ENCODE measurements at places on chromosomes 4 and X.

GRCh38 chrX:139784807-139785206, 76.8 kb upstream of the MCF2 start:
- no peak for DNase-seq

DNA sequence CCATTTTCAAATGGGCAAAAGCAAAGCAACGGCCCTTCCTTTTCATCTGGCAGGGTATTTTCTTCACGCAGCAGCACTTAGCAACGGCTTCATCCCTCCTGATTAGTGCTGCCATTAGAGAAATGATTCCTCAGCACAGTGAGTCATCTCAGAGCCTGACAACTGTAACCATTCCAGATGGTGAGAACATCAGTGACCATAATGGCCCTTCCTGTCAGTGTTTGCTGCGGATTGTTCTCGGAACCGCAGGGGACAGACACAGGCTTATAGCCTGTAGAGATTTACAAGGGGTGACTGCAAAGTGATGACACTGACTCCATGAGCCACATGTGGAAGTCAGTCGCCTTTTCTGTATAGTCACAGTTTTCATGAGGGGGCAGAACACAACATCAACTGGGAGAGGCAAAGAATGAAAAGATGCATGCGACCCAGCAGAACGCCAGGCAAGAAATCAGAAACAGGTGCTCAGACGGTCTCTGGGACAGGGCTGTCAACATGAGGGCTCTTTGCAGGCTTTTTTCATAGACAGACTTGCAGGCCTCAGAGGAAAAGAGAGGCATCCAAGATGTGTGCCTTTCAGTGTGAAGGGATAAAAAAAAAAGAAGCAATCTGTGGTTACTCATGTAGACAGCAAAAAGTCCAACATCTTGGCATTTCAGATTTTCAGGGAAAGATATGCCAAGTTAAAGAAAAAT, 69.9 kb upstream of the FBXW7 start:
- DNase-seq, result no peak

DNA sequence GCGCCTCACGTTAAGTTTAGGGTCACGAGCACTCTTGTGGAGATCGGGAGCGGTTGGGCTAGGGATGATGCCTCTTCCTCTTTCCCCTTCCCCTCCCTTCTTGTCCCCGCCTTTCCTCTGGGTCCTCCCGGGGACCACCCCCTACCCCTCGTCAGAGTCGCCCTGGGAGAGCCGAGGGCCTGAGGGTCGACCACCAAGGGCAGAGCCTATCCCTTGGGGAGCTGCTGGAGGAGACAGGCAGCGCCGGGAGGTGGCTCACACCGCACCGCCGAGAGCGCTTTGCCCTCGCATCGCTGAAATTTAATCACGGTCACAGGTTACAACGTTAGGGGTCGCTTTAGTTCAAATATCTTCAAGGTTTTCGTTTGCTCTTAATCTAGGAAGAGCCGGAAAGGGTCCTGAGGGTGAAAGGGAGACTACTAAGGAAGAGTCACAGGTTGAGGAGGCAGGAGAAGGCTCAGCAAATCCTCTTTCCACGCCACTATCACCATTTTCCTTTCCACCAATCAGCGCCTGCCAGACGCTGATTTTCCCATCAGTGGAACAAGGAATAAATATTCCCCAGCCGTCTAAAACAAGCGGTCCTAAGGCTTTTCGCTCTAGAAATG, 528 bp upstream of the SNCA start:
- DNase-seq, result no peak

- DNase-seq, result no peak
These were observed 90.0 kb downstream of the ELOVL6 start for GRCh38 chr4:110108422-110108821.

- DNase-seq, result no peak
These were observed 161.6 kb upstream of the SPRY1 start for GRCh38 chr4:123234955-123235354.

DNA sequence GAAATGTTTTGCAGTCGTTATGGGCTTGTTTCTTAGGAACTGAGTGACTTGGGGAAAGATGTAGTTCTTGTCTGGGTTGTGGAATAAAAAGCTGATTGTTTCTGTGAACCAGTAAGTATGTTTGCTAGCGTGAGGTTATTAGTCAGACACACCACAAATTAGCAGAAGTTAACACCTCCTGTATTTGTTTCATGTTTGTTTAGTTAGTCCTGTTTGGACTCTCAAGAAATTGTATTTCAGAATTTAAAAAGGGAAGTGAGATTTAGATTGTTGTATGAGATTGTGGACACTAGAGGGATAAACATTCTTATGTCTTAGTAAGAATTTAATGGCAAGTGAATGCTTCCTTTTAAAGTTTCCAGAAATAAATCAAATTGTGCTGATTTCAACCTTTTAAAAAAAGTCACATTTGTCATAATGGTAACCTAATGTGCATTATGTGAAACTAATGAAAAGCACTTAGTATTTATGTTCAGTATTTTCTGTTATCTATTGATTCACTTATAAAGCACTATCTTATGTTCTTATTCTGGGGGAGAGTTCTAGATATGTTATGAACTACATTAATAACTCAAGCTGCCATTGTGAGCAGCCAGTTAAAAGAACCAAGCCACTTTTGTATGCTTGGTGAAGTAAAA, 25.6 kb downstream of the ATP10D start:
- no peak for DNase-seq

DNA sequence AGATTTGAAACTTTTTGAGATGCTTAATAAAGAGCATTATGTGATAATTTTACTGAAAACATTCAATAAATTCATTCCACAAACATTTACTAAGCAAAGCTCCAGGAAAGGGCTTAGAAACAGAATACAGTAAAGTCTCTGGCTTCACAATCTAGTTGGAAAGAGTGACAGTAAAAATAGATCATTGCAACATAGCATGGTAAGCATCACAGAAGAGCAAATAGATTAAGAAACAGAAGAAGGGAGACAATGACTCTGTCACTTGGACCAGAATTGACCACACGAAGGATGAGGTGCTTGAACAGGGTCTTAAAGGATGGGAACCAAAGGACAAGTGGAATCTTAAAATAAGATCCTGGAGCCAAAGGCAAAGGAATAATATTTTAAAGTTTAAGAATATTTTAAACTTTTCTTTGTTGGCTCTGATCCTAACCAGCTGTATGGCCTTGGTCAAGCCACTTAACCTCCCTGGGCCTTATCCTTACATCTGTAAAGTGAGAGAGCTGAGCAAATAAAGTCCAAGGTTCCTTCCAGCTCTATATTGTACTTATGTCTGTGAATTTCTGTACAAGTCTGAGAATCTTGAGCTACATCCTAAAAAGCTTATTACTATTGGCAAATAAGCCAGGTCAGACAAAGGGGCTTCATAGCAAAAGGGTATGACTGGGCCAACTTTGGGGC, 33.9 kb downstream of the SEC24D start:
- DNase-seq, result no peak

DNA sequence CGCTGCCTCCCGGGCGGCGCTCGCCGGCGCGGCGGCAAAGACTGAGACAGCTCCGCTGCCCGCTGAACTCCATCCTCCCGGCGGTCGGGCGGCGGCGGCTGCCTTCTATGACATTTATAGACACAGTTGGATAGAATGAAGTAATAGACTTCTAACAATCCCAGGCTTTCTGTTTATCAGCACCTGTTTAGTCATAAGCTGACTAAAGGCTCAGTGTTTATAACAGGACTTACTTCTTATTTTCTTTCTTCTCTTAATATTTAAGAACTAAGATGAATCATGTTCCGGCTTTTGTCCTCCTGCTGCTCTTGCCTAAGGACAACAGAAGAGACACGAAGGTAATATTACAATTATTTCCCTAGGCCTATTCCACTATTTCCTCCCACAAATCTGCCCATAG, 3.9 kb downstream of the ARL13A start:
- DNase-seq, result no peak

- DNase-seq, result no peak
These were observed 239.1 kb downstream of the ASMT start for GRCh38 chrX:1853916-1854315.

- no peak for DNase-seq
These were observed 89.5 kb downstream of the TASL start for GRCh38 chrX:30488092-30488491.

DNA sequence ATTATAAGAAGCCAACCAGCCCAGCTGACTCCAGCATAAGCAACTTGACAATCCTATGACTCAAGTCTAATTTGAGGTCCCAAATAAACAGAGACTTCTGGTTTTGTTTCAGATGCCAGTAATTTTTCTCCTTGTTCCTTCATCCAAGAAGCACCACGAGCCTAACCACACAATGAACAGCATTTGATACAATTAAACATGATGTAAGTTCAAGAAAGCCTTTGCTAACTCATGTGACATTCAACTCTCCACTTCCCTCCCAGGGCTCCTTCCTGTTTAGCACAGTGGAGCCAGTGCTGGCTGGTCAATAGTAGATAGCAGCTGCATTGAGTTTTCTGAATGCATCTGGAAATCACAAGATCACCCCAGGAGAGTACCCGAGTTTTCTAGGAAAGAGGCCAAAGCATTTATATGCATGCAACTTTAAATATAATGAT, 206.3 kb downstream of the ARHGAP24 start:
- DNase-seq, result no peak

GRCh38 chr4:12116009-12116552, 687.4 kb upstream of the HS3ST1 start:
- no peak for DNase-seq

DNA sequence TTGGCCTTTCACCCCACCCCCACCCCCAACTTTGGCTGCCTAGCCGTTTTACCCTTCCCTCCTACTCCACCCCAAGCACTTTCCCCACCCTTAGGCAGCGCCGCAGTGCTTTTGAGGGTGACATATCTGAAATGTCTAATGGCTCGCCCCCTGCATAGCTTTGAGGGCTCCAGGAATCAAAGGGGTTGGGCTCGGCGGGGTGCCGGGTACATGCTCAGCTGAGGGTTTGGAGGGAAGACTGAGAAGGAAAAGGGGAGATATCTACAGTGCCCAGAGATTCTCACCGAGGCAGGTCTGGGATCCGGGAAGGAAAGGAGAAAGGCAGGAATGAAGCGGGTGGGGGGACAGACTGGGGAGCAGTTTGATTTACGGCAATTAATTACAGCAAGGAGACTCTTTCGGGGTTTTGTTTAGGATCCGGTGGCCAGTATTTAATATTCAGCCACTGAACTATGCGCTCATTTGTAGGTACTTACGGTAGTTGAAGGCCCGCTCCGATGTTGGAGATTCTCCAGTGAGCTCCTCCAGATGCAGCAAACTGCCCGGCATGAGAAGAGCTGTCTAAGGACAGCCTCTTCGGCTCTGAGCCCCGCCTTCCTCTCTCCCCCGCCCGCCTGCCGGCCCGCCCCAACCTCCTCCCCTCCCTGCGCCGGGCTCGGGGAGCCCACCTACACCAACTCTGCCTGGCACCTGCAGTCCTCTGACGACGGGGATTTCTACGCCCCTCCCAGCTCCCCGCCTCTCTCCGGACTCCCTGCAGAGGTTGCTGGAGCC, at the start of gene IGSF1:
Gene IGSF1 (minus strand): TSS at position 569 of the 774 bp plus-strand sequence. CDS start 2,632 bp downstream, outside the sequence.
- DNase-seq, result no peak

GRCh38 chrX:6228720-6229119, at the start of gene NLGN4X:
Gene NLGN4X, minus strand, starts transcription at chrX:6228867. Its CDS starts 77,401 bp downstream, at chrX:6151466.
- DNase-seq, result no peak

- no peak for DNase-seq
These were observed 4.3 kb downstream of the AMTN start for GRCh38 chr4:70522626-70523025.

All from activated T-helper 1 cell treated with Interleukin-2 at 50 U/mL for 16 hours (primary cell).